ENCODE measurements at places on chromosomes 5 and 9.

- no peak for DNase-seq
Observed at GRCh38 chr5:31119938-31120641, 73.4 kb upstream of the CDH6 start.

DNA sequence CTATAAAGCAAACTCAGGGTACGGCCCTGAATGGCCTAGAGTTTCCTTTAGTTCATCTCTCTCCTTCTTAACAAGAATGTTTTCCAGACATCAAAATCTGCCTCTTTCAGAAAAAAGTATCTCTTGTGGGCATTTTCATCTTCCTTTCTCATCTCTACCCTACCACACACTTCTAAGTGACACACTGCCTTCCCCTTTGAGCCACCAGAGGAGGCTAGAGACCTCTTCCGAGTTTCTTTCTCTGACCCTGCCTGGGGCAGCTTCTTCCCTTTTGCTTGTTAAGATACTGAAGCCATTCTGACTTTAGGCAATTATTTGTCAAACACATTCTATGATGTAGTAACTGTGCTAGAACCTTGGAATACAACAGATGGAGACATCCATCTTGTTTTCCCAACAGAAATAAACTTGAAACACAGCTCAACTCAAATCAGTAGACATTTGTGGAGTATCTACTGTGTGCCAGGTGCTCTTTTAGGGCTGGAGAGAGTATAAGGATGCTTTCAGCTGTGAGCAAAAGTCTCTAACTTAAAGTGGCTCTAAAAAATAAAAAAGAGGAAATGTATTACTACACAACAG, 8.6 kb upstream of the SV2C start:
- DNase-seq, result no peak

DNA sequence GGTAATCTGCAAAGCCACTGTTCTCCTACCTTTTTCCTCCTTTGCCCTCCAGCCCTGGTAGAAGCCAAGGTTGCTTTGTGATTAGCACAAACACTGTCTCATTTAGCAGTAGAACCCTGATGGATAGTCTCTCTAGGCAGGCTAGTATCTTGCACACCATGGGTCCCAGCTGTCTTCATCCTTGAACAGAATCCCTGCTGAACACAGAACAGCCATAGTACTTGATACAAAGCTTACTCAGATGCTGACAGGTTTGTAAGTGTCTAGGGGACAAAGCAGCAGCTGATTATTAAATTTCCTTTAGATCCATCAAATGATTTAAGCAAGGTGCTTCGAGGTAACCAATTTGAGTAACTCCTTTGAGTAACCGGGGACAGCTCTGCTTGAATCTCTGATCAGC, 163.7 kb upstream of the PPP1R2B start:
- DNase-seq, result no peak

DNA sequence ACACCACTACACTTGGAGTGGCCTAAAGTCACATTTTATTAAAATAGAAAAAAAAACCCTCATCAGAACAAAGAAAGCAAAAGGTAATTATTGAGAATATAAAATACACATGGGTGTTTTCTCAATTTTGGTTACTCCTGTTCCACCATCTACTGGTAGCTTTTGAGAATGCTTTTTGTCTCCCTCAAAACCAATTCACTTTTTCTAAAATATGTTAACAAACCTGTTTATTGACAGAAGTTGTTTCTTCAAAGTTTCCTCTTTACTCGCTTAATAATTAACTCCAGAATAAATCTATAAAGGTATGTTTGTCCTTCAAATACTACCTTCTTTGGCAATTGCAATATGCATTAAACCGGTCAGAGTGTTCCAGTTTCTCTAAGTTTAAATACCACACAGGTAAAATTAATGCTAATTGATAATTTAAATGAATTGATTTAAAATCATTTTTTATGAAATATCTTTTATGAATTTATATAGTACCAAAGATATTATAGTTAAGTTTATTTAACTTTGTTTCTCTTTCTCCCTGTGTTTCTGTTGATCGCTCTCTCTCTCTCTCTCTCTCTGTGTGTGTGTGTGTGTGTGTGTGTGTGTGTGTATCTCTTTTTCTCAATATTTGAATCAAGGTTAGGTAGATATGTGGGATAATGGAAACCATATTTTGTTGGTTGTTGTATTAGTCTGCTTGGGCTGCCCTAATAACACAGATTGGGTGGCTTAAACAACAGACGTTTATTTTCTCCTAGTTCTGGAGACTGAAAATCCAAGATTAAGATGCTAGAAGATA, 487.4 kb downstream of the PRDM9 start:
- no peak for DNase-seq

DNA sequence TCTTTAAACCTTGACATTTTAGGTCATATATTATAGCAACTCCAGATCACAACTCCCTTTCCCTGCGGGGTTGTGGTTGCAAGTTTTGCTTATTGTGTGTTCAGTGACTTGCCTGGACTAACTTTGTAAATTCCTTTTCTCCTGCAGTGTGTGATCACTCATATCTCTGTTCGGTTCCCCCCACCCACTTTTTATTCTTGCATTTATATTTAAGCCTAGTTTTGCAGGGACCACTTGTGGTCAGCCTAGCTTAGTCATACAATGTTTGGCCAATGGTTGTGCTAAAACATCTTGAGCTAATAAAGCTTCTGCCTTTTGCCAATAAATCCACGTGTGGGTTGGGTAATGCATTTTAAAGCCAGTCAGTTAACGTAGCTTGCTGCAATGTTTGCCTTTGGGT, 146.5 kb upstream of the IRX4 start:
- no peak for DNase-seq
